HTR-8/SVneo (cell line): ENCODE measurements at places on chromosomes 13 and 19.

DNA sequence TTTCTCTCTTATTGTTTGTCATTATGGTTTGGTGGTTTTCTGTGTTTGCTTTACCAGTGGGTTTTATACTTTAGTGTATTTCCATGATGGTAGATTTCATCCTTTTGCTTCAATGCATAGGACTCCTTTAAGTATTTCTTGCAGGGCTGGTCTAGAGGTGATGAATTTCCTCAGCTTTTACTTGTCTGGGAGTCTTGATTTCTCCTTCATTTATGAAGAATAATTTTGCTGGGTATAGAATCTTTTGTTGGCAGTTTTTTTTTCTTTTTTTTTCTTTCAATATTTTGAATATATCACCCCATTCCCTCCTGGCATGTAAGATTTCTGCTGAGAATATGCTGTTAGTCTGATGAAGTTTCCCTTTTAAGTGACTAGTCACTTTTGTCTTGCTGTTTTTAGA is 19.8 kb downstream of the EEF1AKMT1 start:
- no peak for DNase-seq

GRCh38 chr19:50415661-50416033 is 3.1 kb upstream of the SPIB start:
- no peak for DNase-seq

GRCh38 chr19:6150289-6150688 is 14.8 kb downstream of the ACSBG2 start:
- DNase-seq = no peak

DNA sequence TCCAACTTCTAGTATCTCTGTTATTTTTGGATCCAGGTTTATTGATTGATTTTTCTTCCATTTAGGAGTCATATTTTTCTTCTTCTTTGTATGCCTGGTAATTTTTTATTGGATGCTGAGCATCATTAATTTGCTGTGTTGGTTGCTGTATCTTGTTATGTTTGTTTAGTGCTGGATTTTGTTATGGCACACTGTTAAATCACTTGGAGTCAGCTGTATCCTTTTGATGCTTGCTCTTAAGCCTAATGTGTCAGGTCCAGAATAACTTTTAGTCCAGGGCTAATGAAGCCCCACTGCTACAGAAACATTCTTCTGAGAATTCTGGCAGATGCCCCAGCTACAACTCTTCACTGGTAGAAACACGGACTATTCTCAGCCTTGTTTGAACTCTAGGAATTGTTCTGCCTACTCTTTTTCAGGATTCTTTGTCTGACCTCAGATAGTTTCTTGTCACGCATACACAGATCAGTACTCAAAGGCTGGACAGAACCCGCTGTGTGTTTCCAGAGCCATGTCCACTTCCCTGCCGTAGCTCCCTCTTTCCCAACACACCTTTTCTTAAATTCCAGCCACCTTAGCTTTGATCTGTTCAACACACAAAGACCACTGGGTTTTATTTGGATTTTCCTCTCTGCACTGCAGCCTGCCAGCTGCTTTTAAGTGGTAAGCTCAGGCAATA is 137.1 kb upstream of the WASF3 start:
- DNase-seq = no peak

GRCh38 chr13:73808318-73808717 is 325.9 kb downstream of the KLF12 start:
- DNase-seq = no peak

DNA sequence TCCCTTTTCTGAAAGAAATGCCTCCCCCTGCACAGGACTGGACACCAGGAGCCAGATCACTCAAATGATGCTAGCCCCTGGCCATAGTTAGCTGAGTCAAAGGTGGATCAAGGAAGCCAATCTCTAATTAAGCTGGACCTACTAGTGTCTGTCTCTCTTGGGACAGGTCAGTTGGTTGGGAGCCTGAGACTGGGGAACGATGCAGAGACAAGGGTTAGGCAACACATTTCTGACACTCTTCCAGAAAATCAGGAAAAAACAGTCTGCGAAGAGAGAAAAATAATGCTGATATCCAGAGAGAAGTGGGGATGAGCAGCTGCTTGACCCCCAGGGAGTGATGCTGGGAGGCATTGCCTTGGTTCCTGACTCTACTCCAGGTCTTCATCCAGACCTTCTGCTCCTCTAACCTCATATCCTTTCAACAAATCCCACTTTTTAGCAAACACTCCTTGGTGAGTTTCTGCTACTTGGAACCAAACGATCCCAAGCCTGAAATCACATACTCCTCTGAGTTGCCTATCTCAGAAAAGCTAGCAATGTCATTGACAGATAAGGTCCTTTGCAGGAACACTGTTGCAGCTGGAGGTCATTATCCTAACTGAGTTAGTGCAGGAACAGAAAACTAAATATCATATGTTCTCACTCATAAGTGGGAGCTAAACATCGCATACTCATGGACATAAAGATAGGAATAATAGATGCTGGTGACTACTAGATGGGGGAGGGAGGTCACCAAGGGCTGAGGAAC is 369.7 kb downstream of the COG6 start:
- no peak for DNase-seq

- DNase-seq = no peak
These were observed 154.0 kb upstream of the GPR12 start for GRCh38 chr13:26914624-26915023.

GRCh38 chr13:97880311-97880675 is 73.2 kb upstream of the IPO5 start:
- DNase-seq = no peak

DNA sequence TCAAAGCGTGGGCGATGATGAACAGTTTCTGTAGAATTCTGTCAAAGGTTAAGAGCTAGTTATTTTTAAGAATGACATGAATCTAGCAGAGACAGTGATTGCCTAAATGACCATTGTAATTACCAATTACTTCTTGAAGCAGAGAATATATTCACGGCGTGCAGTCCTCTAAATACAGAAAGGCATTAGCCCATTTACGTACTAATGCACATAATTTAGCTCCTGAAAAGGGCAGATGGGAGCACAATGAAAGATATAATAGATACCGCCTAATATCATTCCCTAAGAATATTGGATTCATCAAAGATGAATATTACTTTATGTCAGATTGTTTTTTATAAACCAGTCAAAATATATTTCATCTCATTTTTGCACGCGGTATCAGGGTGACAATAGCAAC is 212.4 kb downstream of the URI1 start:
- no peak for DNase-seq

DNA sequence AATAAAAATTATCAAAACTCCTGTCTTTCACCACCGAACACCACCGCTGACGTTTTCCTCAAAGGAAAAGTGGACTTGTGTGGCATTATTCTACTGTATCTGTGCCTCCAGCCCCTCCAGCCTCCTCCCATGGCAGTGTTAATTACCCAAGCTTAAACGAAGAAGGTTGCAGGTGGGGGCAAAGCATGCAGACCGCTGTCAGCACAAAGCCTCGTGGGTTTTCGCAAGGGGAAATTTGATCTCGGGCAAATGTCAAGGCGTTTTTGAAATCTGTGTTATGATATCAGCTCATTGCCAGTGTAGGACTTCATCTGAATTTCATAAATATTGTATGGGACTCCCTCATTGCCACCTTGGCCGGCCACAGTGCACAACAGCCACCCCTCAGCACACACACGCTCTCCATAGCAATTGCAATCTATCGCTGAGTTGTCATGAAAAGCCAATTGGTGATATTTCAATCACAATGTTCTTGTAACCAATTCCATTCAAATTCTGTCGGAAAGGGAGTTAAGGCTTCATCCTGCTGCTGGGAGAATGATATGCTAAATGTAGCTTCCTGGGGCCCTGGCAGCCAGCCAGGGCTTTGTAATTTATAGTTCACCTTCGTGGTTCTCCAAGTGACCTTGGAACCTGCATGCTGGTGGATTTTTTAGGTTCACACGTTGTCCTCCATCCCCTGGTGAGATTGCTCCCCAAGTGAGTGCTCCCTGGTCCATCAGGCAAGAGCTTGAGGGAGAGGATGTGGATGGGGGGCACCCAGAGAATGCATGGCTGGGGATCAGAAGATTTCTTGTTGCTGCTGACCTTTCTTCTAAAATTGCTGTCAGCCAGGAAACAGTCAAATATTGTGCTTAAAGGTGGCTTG is 16.6 kb downstream of the CHST8 start:
- no peak for DNase-seq

DNA sequence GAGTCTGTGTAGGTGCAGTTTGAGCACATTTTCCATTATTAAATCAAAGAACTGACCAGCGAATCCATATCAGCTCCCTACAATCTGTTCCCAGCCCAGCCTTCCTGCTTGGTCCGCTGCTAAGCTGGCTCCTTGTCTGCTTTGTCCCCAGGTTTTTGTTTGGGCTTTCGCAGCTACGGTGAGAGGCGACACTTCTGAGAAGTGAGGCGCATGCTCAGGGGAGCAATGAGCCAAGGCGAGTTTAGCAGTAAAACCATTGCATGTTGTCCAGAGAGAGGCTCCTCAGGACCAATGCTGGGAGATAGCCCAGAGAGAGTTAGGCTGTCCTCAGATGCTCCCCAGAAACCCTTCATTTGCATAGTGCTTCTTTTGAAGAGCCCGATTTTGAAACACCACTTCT is 162.0 kb downstream of the ITGBL1 start:
- DNase-seq = no peak

DNA sequence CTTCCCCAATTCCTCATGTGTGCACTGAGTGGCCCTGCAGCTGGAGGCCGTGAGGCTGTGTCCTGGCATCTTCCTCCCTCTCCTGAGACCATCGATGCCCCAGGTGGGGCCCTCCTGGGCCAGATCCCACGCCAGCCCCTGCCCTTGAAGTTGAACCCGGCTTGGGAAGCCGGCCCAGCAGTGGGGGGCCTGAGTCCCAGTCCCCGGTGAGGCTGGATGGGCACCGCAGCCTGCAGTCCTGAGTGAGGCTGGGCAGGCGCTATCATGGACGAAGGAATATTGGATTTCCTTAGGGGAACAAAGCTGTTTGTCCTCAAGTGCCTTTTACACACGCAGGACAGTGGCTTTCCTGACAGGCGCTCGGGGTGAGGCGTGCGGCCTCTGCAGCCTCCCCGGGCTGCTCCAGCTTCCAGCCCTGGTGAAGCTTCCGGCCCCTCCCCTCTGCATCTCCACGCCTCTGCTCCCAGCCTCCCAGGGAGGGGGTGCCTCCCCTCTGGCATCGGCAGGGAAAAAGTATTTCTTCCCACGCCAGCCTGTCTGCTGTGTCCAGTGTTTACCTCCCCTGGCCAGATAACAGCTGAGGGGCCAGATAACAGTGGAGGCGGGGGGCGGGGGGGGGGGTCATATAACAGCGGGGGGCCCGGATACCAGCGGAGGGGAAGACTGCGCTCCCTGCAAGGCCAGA is 159.5 kb downstream of the KDM4B start:
- DNase-seq = no peak

DNA sequence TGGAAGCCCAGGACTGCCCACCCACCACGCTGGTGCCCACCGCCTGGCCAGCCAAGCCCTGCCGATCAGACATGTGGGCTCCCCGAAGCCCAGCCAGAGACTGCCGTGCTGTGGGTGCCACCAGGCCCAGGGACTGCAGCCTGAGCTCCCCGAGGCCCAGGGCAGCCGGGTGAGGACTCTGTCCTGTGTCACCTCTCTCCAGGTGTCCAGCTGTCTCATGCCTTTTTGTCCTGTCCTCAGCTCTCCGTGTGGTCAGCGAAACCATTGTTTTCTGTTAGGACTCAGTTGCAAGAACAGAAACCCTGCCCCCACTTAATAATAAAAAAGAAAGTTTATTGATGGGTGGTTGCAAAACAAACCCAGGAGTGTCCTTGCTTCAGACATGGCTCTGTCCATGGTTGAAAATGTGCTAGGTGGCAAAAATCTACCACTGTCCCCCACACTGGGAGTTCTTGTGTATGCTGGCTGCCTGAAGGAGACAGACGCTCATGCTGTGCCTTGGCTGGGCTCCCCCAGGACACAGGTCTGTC is 9.9 kb downstream of the PLEKHF1 start:
- DNase-seq = no peak

- peak; percentile 18 for DNase-seq
These were observed 676.7 kb upstream of the SPRY2 start for GRCh38 chr13:81017513-81018152.

DNA sequence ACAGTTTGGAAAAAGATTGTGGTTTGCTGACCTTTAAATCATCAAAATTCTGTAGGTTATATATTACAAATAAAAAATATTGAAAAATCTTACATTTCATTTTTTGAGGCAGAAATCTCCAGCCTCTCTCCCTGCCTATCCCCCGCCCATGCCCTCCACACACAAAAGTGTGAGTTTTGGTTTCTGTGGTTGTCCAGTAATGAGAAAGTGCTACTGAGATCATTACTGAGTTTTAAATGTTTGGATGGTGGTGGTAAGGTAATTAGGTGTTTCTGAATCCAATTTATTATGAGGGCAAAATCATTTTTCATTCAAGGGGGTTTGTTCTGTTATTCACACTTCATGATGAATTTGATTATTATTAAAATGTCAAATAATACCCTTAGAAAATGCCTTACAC is 448.0 kb upstream of the SLC10A2 start:
- DNase-seq = no peak

GRCh38 chr19:29539670-29540069 is 13.9 kb downstream of the VSTM2B start:
- DNase-seq = no peak

DNA sequence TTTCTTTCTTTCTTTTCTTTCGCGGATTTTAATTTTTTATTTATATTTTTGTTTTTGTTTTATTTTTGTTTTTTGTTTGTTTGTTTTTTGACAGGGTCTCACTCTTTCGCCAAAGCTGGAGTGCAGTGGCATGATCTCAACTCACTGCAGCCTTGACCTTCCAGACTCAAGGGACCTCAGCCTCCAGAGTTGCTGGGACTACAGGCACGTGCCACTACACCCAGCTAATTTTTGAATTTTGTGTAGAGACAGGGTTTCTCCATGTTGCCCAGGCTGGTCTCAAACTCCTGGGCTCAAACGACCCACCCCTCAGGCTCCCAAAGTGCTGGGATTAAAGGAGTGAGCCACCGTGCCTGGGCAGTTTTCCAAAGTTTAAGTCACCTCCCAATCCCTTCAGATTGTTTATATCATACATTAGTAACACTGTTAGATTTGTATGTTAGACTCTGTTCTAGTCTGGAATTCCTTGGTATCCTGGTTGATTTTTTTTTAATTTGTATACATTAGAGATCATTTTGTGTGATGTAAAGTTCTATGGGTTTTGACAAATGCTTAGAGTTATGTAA is 597.3 kb downstream of the DCT start:
- no peak for DNase-seq

- no peak for DNase-seq
These were observed 5.0 kb downstream of the TDRD3 start for GRCh38 chr13:60402022-60402421.

- DNase-seq = no peak
These were observed 17.2 kb downstream of the ENOX1 start for GRCh38 chr13:43769529-43769928.

DNA sequence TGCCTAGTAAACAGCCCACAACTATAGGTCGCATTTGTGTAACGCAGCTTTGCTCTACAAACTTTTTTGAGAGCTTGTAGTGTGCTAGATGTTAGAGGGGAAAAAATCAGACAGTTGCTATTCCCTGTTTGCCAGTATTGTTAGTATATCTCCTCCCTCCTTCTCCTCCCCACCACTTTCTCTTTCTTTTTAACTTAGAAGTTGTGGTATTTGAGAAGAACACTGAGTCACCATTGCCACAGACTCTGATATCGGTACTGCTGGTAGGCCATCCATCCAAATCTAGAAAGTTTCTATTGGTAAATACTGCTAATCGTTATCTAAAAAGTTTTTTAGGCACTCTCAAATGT is 666 bp downstream of the POMP start:
- no peak for DNase-seq

GRCh38 chr13:82165396-82166174 is 1716.7 kb downstream of the SLITRK1 start:
- DNase-seq = no peak
